ENCODE measurements at places on chromosomes 4 and X.
A peak's percentile ranks its signal among the peaks of the same experiment; 100 is the strongest.

- DNase-seq: no peak
Measured at GRCh38 chrX:20361081-20361889, 94.6 kb upstream of the RPS6KA3 start.

DNA sequence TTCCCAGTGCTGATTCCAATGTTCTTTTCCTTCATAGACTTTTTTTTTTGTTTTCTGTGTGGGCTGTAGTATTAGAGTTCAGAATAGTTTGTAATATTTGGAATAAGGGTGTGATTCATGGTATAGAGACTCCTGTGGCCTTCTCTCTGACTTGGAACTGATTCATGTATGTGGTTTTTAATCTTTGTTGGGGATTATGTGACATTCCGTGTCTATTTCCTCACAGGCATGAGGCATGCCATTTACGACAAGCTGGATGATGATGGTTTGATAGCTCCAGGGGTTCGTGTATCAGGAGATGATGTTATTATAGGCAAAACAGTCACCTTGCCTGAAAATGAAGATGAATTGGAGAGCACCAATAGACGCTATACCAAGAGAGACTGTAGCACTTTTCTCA lies 44.4 kb downstream of the POLR2B start:
- no peak for DNase-seq

DNA sequence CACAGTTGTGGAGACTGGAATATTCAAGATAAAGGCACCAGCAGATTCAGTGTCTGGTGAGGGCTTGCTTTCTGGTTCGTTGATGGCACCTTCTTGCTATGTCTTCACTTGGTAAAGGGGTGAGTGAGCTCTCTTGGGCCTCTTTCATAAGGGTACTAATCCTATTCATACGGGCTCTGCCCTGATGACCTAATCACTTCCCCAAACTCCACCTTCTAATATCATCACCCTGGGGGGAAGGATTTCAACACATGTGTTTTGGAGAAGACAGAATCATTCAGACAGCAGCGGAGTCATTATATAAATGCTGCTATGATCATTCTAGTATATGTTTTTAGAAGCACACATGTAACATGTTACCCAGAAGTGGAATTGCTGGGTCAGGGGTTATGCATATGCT lies 295.3 kb upstream of the CTSO start:
- DNase-seq: no peak

- no peak for DNase-seq
Measured at GRCh38 chr4:26441102-26441501, 49.2 kb downstream of the CCKAR start.

DNA sequence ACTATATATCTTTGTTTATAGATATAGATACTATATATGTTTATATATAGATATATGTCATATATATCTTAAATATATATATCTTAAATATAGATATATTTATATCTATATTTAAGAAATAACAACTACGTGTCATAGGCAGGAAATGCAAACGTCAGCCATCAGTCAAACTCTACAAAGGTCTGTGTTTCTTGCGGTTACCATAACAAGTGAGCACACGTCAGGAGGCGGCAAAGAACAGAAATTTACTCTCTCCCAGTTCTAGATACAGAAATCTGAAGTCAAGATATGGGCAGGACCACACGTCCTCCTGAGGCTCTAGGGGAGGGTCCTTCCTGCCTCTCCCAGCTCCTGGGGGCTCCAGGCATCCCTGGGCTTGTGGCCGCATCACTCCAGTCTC lies 6.5 kb downstream of the PLCXD1 start:
- DNase-seq: no peak

GRCh38 chrX:151929126-151929525 lies 16.4 kb downstream of the MAGEA4 start:
- no peak for DNase-seq

- DNase-seq: no peak
Measured at GRCh38 chrX:128728943-128729342, 676.7 kb upstream of the ACTRT1 start.

GRCh38 chrX:31500921-31501320 lies 429.1 kb upstream of the FTHL17 start:
- no peak for DNase-seq

GRCh38 chrX:145694048-145694447 lies 123.6 kb upstream of the SLITRK2 start:
- no peak for DNase-seq

DNA sequence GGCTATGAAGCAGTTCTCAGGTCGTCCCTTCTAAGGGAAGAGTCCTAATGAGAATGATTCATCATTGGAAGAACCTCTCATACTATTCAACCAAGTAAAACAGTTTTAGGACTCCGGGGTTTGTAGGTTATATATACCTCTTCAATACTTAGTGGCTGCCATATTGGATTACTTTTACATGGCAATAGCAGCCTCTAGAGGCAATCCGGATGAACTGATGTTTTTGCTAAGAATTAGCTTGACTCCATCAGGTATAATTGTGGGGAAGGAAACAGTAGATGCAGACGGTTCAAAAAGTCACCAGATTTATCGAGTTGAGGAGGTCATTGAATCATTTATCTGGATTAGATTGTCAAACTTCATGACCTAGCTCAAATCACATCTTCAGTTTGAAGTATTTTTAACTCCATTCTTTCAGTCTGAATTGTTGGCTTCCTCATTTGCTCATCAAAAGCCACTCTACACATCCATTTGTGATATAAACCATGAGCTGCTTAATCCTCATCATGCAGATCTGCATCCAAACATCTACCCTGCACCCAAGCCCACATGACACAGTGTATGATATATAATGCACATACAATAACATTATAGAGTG lies 28.4 kb downstream of the GUCY1B1 start:
- DNase-seq: no peak

- DNase-seq: peak; percentile 78
Measured at GRCh38 chrX:153934762-153935325, at the start of gene NAA10. Gene NAA10, minus strand, starts transcription at chrX:153935037. Its CDS starts 133 bp downstream, at chrX:153934904.

GRCh38 chr4:115159141-115159540 lies 45.7 kb upstream of the NDST4 start:
- no peak for DNase-seq

- no peak for DNase-seq
Measured at GRCh38 chr4:184807797-184808712, 17.7 kb downstream of the ACSL1 start.

GRCh38 chr4:174320494-174321199 lies 36.9 kb downstream of the CEP44 start:
- no peak for DNase-seq

- no peak for DNase-seq
Measured at GRCh38 chrX:128929271-128930057, 593.8 kb downstream of the SMARCA1 start.

DNA sequence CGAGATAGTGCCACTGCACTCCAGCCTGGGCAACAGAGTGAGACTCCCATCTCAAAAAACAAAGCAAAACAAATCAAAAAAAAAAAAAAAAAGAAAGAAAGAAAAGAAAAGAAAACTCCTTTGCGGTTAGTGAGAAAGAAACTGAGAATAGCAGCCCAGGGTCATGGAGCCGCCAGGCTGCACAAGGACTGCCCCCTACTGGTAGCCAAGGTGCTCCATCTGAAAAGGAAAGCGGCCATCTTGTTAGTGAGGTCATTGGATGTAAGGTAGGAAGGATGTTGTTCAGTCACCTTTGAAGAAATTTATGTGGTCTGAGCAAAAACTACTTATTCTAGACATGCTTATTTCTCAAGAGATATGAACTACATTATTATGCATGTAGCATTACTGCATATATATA lies 660.6 kb upstream of the TENM3 start:
- no peak for DNase-seq

- DNase-seq: no peak
Measured at GRCh38 chr4:176498617-176499256, 179.0 kb downstream of the SPCS3 start.

DNA sequence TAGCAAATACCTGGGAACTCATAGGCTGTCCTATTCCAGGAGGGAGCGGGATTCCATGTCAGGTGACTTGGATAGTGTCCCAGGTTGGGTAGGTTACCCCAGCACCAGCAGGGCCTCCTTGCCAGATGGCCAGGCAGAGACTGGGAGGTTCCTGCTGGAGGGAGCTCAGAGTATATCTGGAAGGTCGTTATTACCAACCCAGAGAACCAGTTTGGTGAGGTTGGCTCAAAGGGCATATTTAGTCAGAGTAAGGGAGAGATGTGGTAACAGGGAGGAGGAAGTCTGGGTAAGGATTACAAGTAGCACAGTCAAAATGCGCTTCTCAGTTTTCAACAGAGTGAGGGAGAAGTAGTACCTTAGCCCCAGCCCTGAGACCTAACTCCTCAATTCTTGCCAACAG lies 53.3 kb upstream of the LNX1 start:
- DNase-seq: no peak

GRCh38 chr4:1382776-1383727 lies 23.2 kb downstream of the NKX1-1 start:
- DNase-seq: no peak

- no peak for DNase-seq
Measured at GRCh38 chrX:85963736-85964135, 83.6 kb downstream of the CHM start.

DNA sequence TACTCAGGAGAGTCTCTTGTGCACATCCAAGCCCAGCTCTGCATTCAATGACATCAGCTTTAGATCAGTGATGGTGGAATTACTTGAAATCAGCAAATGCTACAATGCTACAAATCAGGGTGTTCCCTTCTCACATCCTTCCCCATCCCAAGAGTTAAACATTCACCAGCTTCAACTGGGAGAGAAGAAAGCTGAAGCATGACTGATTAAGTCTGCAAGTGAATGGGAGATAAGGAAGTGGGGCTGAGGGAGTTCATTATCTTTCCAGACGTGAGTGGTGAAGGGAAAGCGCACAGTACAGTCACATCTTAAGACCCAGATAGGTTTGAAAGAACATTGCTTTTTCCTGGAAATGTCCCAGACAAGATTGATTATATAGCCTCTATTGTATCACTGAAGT lies 26.2 kb upstream of the MAP9 start:
- no peak for DNase-seq

GRCh38 chrX:31316340-31316991 lies 244.6 kb upstream of the FTHL17 start:
- no peak for DNase-seq

- DNase-seq: no peak
Measured at GRCh38 chr4:94926936-94927335, 169.2 kb downstream of the BMPR1B start.

- no peak for DNase-seq
Measured at GRCh38 chr4:90220459-90220858, 93.3 kb downstream of the CCSER1 start.

DNA sequence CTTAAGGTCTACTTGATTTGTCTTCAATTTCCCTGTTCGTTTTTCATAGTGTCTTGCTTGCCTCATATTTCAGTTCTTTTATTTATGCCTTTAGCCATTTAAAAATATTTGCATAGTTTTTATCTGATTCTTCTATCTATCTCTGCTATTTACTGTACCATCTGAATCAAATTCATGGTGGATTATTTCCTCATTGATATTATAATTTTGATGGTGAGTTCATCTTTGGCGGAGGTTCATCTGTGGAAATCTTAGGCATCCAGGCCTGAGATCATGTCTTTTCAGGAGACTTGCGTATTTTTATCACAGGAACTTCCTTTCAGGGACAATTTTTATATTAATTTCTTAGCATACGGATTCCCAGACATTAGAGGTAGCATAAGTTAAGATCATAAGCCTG lies 275.2 kb downstream of the STPG2 start:
- DNase-seq: no peak

DNA sequence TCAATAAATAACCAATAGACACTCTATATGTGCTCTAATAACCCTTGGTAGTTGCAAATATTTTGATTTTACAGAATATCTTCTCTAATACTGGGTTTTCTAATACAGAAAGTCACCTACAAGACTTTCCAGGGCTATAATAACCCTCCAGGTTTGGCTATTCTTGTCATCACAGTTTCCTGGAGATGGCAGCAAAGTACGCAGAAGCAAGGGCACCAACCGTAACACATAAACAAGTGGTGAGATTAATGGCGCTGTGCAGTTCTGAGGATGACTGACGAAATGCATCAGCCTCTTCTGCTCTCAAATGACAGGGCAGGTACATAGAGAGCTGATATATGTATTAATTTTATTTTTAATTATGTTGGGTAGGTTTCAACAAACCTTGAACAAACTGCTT lies 122.4 kb downstream of the C4orf33 start:
- no peak for DNase-seq

GRCh38 chr4:142420311-142421095 lies 425.6 kb downstream of the INPP4B start:
- DNase-seq: no peak

DNA sequence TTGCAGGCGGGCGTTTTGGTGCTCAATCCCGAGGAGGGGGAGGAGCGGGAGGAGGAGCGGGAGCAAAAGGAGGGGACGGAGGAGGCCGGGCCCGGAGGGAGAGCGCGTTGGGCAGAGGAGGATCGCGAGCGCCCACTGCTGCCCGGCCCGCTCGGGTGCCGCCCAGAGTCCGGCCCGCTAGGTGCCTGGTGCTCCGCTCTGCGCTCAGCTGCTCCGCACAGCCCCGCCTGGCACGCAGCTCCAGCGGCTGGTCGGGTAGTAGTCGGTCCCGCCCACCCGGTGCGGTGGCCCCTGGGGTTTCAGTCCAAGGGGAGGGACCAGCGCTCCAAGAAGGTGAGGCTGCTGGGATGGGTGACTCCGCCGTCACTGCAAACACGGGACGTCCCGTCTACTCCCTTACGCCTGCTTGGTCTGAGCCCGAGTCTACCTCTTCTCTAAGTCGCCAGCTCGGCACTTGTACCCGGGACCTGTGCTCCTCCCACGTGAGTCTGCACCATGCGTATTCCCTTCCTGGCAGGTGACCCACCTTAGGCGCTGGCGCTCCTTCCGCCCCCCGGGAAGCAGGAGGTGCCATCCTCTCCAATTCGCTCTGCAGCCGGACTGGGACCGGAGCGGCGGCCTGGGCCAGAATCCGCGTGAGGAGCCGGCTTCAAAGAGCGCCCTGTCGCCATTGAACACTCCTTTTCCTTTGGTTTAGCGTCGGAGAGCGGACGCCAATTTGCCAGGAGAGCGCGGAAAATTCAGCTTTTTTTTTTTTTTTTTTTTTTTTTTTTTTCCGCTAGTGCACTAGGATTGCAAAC lies 405 bp upstream of the HS3ST1 start:
- DNase-seq: peak; percentile 32

Data from D721Med (cell line).